ENCODE measurements at places on chromosomes 12 and 14. TPM values are rescaled to one million over a fixed set of nuclear protein-coding genes. Genes with fewer than 3 reads are reported as not detected.

Gene KRT77
- not detected for total RNA-seq

Gene KRT83
- total RNA-seq: not detected

GRCh38 chr12:113104953-113105510, 30.5 kb downstream of the RASAL1 start:
- DNase-seq: no peak

DNA sequence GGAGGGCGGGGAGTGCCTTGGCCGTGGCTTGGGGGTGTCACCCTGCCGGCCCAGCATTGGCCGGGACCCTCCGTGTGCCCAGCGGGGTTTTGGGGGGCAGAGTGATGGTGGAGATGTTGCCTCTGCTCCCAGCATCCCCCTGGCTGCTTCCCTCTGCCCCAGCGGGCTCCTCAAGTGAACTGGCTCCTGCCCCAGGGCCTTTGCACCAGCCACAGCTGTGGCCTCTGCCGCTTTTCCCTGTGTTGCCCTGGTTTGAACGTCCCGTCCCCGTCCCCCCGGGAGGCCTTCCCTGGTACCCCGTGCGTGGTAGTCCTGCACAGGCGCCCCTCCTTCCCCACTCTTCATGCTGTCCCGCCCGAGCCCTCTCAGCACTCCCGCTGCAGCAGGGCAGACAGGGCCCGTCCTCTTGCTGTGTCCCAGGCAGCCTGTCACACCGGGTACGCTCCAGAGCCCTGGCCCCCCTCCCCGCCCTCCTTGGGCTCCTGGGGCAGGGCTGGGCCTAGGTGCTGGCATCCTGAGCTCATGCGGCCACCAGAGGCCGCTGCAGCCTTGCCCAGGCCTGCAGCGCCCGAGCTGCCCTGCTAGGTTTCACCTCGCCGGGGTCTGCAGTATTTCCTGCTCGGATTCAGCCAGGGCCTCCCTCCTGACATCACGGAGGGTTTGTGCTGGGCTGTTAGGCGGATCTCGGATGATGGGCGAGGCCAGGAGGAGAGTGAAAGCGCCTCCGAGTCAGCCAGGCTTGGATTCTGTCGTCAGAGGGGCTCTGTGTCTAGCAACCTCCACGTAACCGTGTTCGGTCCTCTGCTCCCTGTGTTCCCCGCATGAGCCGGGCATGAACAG, 9.5 kb downstream of the NOC4L start:
- DNase-seq: peak; percentile 61

DNA sequence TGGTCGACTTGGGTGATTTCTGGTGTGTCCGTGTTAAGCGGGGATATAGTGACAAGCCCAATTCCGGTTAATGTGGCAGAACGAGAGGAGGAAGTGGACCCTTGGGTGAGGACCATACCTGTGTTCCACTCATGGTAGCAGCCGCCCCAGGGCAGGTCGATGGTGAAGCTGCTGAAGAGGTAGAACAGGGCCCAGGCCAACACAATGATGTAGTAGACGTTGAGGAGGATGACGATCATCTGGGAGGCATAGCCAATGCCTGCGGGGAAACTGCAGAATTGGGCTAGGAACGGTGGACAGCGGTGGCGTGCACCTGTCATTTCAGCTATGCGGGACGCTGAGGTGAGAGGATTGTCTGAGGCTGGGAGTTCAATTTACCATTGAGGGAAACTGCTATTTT, 20.1 kb downstream of the SLC6A13 start:
- DNase-seq: no peak

Gene MYF5
- not detected for total RNA-seq

DNA sequence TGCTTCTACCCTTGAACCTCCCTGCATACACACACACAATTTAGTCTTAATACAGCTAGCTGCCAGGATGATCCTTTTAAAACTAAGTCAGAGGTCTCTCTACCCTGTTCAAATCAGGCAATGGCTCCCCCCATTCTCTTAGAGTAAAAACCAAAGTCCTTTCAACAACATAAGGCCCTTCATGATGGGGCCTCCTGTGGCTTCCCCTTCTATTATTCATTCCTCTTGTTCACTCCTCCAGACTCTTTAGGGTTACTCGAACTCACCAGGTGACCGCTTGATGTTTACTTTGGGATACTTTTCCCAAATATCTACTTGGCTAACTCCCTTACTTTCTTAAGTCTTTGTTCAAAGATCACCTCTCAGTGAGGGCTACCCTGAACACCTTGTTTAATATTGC, 30.4 kb downstream of the DENND5B start:
- DNase-seq: no peak

DNA sequence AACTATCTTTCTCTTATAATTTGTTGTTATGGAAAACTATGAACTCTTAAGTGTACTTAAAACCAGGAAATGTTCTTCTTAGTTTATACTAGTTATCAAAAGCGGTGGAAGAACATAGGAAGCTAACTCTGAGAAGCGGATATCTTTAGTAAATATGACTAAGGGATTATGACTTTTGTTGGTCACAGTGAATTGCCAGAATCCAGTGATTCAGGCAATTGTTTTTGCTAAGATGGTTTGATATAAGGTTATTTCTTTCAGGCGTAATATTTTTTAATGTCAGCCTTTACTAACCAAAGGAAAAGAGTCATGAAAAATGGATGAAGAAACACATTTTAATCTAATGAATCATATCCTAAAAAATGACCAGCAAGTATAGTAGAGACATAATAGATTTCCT, 473.5 kb downstream of the FOXG1 start:
- DNase-seq: peak; percentile 89

- DNase-seq: no peak
Observed at GRCh38 chr14:64885559-64885958, 5.9 kb upstream of the SPTB start.

DNA sequence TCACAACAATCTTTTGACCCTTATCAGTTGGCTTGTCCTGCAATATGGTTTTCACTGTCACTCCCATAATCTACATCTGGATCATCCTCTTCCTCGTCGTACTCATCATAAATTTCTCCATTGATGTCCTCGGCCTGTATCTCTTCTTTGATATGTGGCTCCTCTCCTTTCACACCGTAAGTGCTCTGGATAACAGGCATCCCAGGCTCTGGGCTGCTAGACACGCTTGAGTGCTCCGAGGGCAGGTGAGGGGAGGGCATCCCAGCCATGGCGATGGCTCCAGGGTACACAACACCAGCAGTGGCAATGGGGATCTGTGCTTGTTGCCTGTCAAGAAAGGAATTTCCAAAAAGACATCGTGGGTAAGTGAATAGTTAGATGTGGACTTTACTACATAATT, 415.3 kb downstream of the SOX5 start:
- no peak for DNase-seq

Gene KRT79
- not detected for total RNA-seq

Gene GYS2
- not detected for total RNA-seq

- DNase-seq: no peak
Observed at GRCh38 chr12:15186597-15186996, 34.6 kb downstream of the RERG start.

DNA sequence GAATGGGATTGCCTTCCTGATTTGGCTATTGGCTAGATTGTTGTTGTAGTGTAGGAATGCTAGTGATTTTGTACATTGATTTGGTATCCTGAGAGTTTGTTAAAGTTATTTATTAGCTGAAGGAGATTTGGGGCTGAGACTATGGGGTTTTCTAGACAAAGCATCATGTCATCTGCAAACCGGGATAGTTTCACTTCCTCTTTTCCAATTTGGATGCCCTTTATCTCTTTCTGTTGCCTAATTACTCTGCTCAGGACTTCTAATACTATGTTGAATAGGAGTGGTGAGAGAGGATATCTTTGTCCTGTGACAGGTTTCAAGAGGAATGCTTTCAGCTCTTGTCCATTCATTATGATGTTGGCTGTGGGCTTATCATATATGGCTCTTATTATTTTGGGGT, 265.7 kb upstream of the MGAT4C start:
- DNase-seq: no peak

GRCh38 chr12:107238296-107238695, 144.9 kb upstream of the CRY1 start:
- peak; percentile 48 for DNase-seq

GRCh38 chr14:68669603-68670358, 123.1 kb downstream of the ZFP36L1 start:
- no peak for DNase-seq

DNA sequence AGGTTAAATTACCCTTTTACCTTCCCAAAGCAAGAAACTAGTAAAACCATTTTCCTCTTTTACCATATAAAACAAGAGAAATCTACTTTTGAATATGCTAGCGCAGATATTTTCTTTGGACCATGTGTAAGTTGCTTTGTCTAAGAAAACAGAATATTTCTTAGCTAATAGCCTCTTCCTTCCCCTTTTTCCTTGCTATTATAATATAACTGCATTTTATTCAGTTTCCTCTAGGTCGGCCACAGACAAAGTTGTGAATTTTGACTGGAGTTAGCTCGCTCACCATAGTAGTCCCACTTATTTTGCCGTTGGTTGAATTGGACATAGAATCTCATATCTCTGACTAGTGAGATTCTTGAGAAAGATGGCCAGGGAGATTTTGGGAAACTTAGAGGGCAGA, 115.6 kb downstream of the PLEKHA5 start:
- no peak for DNase-seq

DNA sequence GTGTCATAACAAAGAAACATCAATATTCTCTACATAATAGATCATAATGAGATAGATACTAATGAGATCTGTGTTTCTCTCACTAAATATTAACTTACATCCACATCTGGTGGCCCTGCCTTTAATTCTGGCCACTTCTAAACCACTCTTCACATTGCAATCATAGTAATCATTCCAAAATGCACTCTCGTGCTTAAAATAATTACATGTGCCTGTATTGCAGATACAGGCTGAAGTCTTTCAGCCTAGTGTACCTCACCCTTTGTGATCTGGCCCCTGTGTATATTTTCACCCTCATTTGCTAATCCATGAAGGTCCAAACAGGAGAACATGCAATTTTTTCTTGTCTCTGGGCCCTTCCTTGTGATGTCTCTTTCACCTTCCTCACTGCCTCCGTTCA, 108.0 kb downstream of the LIN7A start:
- peak; percentile 13 for DNase-seq

Gene PAWR
- total RNA-seq: 34.4 TPM

Gene ACAD10
- total RNA-seq: 13.3 TPM

DNA sequence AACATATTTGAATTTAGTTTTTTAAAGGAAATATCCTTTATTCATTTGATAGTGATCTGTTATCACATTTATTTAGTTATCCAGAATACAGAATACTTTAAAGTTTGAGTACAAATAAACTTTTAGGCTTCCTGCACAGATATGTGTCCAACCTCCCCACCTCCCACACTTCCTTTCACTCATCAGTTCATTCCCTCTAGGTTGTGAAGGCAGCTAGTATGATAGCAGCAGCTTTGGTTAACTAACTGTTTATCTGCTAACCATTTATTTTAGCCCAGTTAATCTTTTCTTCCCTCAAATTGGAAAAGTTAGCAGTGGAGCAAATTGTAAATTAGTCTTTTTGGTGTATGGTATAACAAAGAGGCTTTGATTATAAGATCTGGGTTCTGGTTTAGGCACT, 35.7 kb downstream of the CNOT2 start:
- no peak for DNase-seq

GRCh38 chr12:67006610-67007009, 262.5 kb upstream of the CAND1 start:
- no peak for DNase-seq

Gene GPRC5A
- 49.7 TPM for total RNA-seq

- DNase-seq: no peak
Observed at GRCh38 chr12:121804417-121805111, 755 bp downstream of the SETD1B start.

- DNase-seq: no peak
Observed at GRCh38 chr14:56862836-56863235, 52.6 kb upstream of the OTX2 start.

DNA sequence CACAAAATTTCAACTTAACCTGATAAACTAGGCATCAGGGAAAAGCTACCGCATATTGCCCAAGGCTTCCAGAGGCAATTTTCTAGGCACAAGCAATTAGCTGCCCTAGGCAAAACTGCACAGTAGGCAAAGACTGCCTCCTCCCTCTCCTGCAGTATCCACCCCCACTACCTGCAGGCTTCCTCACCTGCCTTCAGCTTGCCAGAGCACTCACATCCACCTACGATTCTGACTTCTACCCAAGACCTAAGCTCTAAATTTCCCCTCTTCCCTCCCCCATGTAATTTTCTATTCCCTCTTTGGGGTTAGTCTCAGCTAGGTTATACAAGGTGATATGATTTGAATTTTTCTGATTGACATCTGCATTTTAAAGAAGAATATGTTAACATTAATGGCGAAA, 21.9 kb upstream of the CCDC196 start:
- DNase-seq: no peak

DNA sequence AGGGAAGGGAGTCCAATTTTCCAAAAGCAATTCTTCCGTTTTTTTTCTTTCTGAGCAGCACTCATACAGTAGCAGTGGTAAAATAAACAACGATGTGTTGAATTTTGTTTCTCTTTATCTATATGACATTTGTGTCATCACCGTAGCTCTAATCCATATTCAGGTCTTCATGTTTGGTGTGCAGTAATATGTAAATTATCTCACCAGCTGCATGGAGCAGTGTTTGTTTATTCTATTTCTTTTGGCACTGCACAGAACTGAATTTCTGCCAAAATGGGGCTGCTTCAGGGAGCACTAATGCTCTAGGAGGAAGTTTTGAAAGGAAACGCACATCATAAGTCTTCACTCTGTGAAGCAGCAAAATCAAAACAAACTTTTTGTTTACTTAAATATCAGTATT, 130.0 kb upstream of the NPAS3 start:
- no peak for DNase-seq

DNA sequence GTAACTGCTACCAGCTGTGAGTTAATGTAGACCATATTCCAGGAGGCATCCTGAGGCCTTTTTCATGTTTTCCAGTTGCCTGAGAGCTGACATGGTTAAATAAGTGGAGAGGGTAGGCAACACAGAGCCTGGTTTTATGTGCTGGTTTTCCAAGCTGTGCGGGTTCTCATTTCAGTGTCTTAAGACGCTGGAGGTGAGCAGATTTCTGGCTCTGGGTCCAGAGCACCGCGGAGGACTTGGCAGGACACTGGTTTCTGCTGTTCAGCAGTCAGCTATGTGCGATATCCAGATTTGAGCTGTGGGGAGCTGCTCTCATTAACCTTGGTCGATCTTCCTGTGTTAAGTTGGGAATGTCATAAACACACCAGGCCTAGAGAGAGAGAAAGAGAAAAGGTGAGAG, 680.8 kb downstream of the BCL11B start:
- no peak for DNase-seq

Gene PDE3A
- 0.18 TPM for total RNA-seq

GRCh38 chr14:20631880-20632389, 9.6 kb downstream of the OR6S1 start:
- peak; percentile 56 for DNase-seq

Data from IMR-90 (cell line).